ENCODE measurements at places on chromosomes 4 and X.

- DNase-seq, result no peak
Measured at GRCh38 chr4:102586002-102586643, 85.0 kb downstream of the NFKB1 start.

- DNase-seq, result no peak
Measured at GRCh38 chrX:71056867-71057266, 11.3 kb downstream of the SNX12 start.

GRCh38 chrX:76893930-76894329 is 466.4 kb downstream of the MAGEE1 start:
- no peak for DNase-seq

GRCh38 chrX:136260776-136261175 is 9.6 kb upstream of the MAP7D3 start:
- DNase-seq, result peak; percentile 42

GRCh38 chrX:37746218-37746941 is 33.5 kb upstream of the CYBB start:
- no peak for DNase-seq

DNA sequence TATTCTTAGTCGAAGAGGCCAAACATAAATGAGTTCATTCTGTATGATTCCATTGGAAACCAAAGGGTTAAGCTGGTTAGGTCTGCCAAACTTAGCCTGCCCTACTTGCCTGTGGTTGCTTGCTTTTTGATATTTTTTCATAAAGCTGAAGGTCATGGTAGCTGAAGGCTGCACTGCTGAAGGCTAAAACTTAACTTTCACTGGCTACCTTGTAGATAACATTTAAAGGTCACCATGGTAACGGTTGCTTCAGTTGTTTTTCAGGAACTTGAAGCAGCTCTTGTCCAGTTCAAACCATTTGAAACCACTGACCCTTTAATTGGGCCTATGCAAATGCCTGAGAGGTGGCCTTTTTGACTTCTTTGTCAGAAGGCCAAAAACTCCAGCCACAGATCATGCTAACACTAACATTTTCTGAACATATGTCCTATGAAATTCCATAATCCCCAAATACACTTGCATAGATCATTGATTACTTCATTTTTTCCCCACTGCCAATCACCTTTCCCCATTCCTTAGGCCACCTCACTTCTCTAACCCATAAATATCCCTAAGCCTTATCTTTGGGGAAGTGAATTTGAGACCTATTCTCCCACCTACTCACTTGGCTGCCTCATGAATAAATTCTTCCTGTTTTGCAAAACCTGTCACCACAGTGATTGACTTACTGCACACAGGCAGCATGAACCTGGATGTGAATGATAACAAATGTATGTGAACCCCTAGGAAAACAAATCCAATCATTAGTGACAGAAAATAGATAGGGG is 10.7 kb upstream of the SMIM10L2A start:
- no peak for DNase-seq

GRCh38 chr4:113564493-113564892 is 197.0 kb downstream of the CAMK2D start:
- DNase-seq, result no peak

- DNase-seq, result no peak
Measured at GRCh38 chr4:116752027-116752426, 333.3 kb downstream of the TRAM1L1 start.

DNA sequence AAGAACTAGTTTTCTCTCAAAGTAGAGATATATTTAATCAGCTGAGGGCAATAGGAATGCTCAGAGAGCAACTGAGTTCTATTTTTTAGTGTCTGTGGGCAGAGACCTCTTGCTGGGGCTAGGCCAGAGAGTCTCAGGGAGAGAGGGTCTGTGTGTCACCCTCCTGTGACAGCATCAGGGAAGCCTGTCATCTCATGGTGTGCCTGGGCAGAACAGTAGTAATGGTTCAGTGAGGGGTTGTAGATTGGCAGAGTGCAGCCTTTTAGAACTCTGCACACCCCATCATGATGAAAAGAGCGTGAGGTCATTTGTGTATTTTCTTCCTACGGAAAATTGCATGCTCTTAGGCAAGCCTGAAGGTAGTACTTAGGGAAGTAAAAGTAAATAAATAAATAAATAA is 1396.5 kb upstream of the AGA start:
- no peak for DNase-seq

GRCh38 chrX:103518571-103518970 is 718 bp downstream of the RAB40A start:
- no peak for DNase-seq

DNA sequence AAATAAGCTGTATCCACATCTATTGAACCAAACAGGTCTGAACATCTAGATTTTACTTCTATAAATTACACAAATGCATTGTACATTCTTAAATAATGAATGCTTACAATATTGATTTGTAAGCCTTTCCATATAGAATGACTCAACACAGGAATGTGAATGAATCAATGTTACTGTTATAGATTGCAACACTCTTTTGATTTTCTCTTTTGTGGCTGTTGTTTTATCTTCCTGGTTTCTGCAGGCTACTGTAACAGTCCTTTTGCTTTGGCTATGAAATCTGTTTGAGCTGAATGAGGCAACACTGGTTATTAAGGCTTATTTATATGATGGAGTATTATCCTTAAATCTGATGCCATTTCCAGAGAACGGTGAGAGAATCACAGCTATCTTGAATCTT is 49.5 kb downstream of the GPR50 start:
- DNase-seq, result no peak

GRCh38 chr4:41304221-41304620 is 47.5 kb downstream of the UCHL1 start:
- no peak for DNase-seq

DNA sequence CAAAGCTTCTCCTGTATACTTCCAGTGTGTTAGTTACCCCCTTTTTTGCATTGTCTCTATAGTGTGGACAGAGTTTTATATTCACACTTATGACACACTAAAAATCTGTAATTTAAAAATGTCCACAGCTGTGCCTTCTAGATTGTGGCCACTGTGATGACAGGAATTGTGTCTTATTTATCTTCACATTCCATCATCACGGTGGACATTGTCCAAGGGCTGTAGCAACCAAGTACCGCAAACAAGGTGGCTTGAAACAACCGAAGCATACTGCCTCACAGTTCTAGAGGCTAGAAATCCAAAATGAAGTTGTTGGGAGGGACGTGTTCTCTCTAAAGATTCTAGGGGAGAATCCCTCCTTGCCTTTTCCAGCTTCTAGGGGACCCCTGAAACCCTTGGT is 32.3 kb downstream of the CHRNA9 start:
- no peak for DNase-seq

GRCh38 chrX:46704767-46705386 is 54.0 kb downstream of the SLC9A7 start:
- peak; percentile 22 for DNase-seq

DNA sequence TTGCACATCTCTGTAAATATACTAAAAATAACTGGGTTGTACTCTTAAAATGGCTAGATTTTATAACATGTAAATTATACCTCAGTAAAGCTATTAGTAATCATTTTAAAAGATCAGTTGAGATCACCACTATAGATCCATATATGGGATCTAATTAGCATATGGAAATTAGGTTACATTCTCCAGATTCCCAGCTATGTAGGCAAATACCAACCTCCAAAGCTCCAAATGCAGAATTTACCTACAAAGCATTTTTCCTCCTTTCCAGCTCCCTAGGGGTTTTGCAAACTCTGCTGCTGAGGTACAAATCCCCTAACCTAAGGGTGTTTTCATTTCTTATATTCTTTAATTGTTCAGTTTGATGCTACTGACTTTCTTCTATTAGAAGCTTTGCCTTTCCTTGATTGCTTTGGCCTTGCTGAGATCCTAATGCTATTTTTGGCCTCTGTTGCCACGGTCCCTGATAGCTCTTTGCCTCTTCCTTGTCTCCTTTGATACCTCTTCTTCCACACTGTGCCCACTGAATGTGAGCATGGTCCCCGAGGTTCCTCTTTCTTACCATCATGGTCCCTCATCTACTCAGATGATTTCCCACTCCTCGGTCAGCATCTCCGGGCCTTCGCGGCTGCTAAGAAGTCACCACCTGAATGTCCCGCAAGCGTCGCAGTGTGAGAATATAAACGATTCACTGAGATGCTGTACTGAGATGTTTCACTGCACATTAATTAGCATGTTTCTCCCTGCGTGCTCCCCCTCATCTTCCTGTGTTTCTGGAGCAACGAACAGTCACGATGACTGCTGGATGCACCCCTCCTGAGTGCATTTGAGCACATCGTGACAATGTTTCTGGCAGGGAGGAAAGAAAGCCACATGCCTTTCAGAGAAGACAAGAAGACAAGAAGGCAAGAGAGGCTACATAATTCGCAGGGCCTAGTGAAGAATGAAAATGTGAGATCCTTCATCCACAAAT is 23.8 kb downstream of the ENPP6 start:
- no peak for DNase-seq

GRCh38 chr4:162046135-162046534 is 117.7 kb downstream of the FSTL5 start:
- no peak for DNase-seq

DNA sequence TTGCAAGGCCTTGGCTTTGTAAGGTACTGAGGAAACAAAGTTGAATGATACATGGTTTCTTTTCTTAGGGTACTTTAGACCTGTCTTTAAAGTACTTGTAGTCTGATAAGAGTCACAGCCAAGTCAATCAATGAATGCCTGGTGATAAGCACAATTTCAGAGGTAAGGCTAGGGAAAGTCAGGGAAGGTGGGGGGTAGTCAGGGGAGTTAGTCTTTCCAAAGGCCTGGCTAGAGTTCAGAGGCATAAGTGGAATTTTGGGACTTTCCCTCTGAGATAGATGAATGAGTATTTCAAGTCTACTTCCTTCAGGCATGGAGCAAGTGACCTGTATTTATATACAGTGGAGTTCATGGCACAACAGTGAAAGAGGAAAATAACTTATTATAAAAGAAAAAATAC is 78.3 kb downstream of the SLC4A4 start:
- DNase-seq, result peak; percentile 17

- no peak for DNase-seq
Measured at GRCh38 chrX:115031989-115032388, 14.6 kb upstream of the IL13RA2 start.

GRCh38 chrX:111868726-111869638 is 7.0 kb upstream of the TRPC5OS start:
- peak; percentile 6 for DNase-seq

- no peak for DNase-seq
Measured at GRCh38 chr4:105845559-105845958, 49.7 kb upstream of the NPNT start.

DNA sequence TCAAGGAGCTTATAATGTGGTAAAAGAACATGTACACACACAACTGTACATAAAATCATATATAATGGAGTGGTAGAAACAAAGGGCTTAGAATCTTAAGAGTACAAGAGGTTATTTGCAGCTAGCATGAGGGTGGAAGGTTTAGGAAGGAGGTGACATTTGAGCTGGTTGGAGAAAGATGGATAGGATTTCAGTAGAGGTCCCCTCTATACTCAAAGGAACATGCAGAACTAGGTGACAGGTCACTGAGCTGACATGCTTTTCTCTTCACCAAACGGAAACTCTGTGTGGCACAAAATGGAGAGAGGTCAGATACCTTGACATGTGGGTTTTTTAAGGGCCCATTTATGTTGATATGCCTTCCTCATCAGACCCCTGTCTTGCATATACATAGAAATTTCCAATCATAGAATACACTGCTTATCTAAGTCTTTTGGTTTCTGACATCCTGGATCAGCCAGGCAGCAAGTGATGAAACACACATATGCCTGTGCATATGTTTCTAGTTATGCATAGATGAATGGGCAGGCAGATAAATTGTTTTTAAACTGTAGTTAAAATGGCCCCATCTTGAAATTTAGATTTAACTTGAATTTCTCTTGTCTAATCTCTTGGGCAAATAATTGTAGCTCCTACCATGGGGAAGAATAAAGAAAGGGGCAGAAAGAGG is 29.3 kb downstream of the CLCN5 start:
- no peak for DNase-seq

DNA sequence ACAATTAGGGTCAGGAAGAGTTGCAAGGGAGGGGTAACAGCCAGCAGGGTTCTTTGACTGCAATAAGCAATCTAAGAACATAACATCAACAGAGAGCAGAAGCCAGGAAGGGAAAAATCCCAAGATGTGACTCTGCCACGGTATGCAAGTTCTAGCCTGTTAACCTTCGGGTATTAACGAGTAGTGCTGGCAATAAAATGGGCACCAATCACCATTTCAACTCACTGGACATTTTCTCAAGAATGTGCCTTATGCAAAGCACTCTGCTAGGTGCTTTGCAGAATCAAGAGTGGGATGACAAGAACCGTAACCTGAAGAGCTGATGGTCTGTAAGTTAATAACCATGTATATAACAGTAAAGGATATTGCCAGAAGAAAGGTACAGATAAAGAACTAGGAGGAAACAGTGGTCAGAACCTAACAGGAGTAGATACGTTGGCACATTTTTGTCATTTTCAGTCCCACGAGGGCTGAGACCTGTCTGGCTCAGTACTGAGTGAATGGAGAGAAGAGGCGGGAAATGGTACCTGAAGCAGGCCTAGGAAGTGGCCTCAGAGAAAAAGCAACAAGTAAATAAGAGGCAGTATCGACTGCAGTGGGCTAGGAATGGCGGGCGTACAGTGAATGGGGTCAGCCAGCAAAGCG is 2.7 kb downstream of the ELOVL6 start:
- DNase-seq, result peak; percentile 9

- no peak for DNase-seq
Measured at GRCh38 chrX:12617241-12617640, 174.0 kb upstream of the PRPS2 start.

DNA sequence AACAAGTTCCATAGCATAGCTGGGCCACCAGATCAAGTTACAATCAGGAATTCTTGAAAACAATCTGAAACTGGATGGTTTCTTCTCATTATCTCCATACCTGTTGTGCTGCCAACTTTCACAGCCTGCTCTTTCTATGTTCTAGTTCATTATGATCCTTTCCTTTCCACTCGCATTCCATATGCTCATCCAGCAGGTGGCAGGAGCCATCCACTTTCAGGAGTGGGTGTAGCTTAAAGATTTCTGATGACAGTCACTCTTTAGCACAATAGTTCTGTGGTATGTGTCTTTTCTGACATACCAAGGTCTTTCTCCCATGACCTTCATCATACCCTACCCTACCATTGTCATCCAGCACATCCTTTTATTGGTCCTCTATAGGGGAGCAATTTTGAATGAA is 46.4 kb downstream of the PAGE2 start:
- peak; percentile 4 for DNase-seq

DNA sequence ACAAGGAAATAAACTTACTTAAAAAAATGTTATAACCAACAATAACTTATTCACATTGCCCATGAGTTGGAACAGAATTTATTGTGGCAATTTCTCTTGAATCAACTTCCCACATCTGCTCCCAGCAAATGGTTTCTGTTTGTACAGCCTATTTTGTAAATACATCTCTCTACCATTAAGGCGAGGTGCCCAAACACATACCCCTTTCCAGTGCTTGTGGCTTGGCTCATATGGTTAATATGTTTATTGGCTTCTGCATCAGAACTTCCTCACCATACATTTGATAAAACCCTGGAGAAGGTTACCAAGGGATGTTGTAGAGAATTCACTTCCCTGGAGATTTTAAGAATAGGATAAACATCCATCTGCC is 207.1 kb downstream of the SOWAHB start:
- peak; percentile 26 for DNase-seq

- no peak for DNase-seq
Measured at GRCh38 chr4:124306352-124306751, 406.2 kb downstream of the ANKRD50 start.

- no peak for DNase-seq
Measured at GRCh38 chr4:101157415-101158133, 189.8 kb downstream of the PPP3CA start.

GRCh38 chrX:63576533-63576932 is 208.5 kb downstream of the ARHGEF9 start:
- DNase-seq, result no peak

GRCh38 chr4:75821966-75822365 is 80.3 kb downstream of the PPEF2 start:
- no peak for DNase-seq
